Right renal cortex interstitium (tissue), 3 donors: ENCODE measurements at places on chromosomes 6 and 20.
A peak's percentile ranks its signal among the peaks of the same experiment; 100 is the strongest.

- no peak for DNase-seq
Measured at GRCh38 chr20:53789989-53790675, 196.5 kb upstream of the ZNF217 start.

GRCh38 chr6:118223316-118223715 lies 316.3 kb downstream of the SLC35F1 start:
- no peak for DNase-seq

DNA sequence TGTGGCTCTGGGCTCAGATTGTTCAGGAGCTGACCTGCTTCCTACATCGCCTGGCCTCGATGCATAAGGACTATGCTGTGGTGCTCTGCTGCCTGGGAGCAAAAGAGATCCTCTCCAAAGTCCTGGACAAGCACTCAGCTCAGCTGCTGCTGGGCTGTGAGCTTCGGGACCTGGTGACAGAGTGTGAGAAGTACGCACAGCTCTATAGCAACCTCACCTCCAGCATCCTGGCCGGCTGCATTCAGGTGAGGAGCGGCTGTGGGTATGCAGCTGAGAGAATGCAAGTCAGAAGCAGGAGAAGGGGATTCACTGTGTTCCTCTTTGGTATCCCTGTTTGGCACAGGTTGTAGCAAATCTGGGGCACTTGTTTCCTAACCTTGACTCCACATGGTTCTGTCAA lies 17.9 kb downstream of the CUL9 start:
- no peak for DNase-seq

GRCh38 chr6:37620519-37620918 lies 77.2 kb downstream of the MDGA1 start:
- DNase-seq = no peak

- DNase-seq = no peak
Measured at GRCh38 chr6:153210083-153210482, 79.0 kb upstream of the RGS17 start.

GRCh38 chr20:57811374-57812020 lies 101.7 kb upstream of the PMEPA1 start:
- DNase-seq = no peak

DNA sequence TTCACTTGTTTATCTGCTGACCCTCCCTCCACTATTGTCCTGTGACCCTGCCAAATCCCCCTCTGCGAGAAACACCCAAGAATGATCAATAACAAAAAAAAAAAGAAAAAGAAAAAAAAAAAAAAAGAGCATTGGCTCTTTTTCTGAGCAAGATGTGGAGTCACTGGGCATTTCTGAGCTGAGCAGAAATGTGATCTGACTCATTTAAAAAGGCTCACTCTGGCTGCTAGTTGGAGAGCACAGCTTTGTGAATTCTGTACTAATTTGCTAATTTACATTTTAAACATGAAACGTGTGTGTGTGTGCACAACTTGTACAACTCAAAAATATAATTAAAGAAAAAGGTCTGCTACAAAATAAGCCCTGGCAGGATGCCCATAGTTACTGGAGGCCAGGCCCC lies 20.2 kb downstream of the SCML4 start:
- no peak for DNase-seq

DNA sequence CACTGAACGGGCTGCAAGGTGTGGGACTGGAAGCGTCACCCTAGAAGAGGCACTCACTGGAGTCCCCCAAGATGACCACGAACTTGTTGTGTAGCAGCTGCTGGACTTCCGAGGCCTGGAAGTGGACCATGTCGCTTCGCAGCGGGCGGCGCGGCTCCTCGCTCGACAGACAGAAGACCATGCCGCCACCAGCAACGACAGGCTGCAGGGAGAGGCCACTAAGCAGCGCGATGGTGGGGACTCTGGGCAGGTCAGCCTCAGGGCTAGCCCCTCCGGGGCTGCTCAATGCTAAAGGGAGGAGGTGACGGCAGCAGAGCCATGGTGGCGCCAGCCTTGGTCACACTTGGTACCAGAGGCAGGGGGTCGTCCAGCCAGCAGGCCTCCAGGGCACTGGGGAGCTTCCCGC lies 720 bp downstream of the PCED1A start:
- no peak for DNase-seq

DNA sequence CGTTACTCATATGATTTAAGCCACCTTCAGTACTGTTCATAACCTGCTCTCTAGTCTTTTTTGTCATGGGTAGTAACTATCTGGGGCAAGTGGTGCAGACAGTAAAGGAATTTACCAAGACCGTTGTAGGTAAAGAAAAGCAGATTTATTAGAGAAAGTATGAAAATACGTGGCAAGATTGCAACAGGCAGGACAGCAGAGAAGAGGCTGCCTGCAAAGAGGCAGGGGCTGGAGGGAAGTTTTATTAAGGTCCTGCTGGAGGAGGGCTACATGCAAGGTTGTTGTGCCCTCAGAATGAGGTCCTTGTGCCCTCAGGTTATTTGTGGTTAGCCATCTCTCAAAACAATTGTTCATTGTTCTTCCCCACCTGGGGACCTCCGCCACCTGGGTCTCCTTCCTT lies 444.3 kb downstream of the BCKDHB start:
- DNase-seq = no peak

DNA sequence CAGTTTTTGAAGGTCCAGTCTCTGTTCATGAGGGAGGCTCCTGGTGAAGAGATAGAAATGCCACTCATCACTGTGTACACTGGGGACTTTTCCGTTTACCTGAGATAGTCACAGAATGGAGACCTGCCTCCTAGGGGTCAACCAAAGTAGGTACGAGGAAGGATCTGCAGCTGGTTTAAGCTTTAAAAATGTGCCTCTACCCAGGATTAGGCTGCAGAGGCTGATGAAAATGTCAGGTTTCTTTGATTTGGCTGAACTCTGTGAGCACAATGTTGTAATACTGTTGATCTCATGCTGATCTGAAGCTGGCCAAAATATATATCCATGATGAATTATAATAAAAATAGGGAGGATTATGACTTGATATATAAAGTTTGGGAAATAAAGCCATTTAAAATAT lies 182.7 kb downstream of the ADAT2 start:
- DNase-seq = no peak

GRCh38 chr6:148507774-148508173 lies 165.1 kb downstream of the SASH1 start:
- no peak for DNase-seq

DNA sequence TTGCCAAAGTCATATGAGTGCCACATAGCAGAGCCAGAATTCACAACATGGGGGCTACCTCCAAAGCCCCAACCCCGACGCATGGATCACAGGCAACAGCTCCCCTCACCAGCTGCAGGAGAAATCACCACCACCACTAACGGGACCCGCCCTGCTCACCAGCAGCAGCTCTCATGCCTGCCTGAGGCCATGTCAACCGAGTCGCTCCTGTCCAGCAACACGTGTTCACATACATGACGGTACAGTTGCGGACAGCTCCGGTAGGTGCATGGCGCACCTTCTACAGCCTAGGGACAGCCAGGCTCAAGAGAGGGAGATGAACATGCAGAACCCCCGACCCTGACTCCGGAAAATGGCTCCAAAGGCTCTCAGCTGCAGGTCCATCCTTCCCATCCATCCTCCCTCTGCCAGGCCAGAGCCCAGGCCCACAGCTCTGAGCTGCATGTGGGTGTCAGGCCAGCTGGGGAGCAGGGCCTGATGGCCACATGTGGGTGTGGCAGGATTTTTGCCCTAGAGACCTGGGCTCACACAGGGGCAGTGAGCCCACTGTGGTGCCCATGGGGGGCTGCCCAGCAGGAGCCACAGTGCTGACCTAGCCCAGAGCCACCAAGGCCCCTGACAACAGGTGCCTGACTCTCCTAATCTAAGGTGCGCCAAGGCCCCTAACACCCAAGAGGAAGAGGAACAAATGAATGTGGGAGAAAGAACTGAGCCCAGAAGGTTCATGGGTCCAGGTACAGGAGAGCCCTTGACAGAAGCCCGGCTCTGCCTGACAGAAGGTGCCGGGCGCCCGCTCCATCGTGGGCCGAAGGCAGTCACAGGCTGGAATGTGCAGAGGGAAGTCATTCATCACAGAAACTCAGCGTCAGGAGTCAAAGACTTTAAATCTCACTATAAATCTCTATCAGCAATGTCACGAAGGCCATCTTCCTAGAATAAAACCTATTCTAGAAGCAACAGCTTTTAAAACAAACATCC lies 10.5 kb downstream of the RPS6KA2 start:
- no peak for DNase-seq

DNA sequence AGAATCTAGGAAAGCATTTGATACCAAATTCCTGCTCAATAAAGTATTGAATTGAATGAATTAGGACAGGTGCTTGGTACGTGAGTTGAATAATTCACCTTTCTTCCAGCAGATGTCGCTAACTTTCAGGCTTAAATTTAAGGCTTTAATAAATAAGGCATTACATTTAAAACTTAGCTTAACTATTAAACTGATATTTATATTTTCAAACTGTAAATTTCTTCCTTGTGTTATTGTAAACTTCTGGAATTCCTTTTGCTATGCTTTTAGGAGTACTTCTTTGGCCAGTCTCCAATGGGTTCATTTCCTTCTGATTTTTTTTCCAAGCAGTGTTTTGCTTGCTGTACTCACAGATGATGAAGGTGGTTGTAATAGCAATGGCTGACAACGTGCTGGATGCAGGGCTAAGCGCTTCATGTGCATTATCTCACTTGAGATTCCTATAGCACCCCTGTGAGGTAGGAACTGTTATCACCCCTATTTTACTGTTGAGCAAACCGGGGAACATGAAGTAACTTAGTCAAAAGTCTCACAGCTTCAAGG lies 71.3 kb upstream of the SLC2A12 start:
- peak; percentile 43 for DNase-seq

GRCh38 chr6:128919412-128920180 lies 36.7 kb downstream of the LAMA2 start:
- DNase-seq = no peak

- no peak for DNase-seq
Measured at GRCh38 chr20:24962182-24962492, 13.1 kb downstream of the CST7 start.

GRCh38 chr6:15500078-15500740 lies 162.6 kb downstream of the DTNBP1 start:
- DNase-seq = no peak

DNA sequence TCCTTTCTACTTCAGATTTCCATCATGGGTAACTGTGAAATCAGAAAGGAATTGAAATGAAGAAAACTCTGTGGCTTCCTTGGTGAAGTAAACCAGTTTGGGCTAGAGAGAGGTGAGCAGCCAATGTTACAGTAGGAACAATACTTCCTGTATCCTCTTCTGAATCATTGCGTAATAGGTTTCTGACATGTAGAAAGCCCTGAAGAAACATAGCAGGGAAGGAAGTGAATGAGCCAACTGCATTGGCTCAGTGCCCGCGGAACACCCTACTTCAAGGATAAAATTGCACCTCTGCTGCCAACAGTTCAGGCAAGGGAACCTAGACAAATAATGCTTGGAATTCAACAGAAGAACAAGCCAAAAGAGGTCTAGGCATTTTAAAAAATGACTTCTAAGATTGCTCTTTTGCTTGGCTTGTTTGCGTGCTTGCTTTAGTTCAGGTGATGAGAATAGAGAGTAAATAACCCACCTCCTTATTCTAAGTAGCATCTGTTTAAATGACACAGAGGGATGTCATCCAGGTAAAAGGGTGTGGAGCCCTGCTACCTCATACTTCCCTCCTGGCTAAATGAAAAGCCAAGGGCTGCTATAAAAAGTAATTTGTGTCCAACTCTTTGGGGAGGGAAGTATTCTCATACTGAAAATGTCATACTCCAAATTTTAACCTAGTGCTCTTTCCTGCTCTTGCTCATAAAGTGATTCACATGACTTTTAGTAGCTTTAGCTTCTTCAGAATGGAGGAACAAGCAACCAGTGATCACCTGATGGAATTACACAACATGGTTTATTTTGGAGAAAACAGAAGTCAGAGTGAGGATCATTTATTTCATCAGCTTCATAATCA lies 30.0 kb upstream of the AKIRIN2 start:
- no peak for DNase-seq

DNA sequence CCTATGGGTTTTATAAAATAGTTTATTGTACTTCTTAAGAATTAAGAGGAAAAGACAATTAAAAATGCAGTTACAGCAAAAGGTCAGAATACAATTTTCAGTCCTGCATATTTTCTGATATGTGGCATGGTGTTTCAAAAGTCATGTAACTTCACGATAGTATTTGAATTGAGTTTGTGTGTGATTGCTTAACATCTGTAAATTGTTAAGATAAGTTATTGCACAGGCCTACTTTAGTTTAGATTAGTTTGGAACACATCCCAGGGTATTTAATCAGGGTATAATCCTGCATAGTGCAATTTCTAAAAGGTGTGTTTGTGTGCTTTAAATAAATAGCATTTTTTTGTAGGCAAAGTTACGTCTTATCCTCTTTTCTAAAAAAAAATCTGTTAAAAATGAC lies 289.6 kb downstream of the RIMS1 start:
- no peak for DNase-seq

- no peak for DNase-seq
Measured at GRCh38 chr20:50726955-50727791, 4.2 kb upstream of the PARD6B start.

GRCh38 chr6:169620171-169621130 lies 81.4 kb downstream of the WDR27 start:
- DNase-seq = no peak

- no peak for DNase-seq
Measured at GRCh38 chr6:1988843-1989242, 256.6 kb downstream of the GMDS start.

DNA sequence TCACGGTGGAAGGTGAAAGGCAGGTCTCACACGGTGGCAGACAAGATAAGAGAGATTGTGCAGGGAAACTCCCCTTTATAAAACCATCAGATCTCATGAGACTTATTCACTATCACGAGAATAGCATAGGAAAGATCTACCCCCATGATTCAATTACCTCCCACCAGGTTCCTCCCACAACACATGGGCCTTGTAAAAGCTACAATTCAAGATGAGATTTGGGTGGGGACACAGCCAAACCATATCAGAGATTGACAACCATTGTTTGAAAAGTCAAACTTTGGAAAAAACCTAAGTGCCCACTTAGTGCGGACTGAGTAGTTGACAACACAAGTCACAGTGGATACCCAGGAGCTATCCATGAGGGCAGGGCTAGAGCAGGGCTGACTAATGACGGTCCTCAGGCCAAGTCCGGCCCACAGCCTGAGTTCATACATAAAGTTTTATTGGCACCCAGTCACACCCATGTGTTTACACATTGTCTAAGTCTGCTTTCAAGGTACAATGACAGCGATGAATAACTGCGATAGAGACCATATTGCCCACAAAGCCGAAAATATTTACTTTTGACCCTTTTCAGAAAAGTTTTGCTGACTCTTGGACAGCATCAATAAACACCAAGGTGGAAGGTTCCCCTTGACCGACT lies 33.8 kb upstream of the PMEPA1 start:
- no peak for DNase-seq

- no peak for DNase-seq
Measured at GRCh38 chr6:26097268-26097875, 10.1 kb downstream of the HFE start.
